Mesenchymal stem cell (in vitro differentiated cells and primary cell): ENCODE measurements at places on chromosomes 11 and 22.
A peak's percentile ranks its signal among the peaks of the same experiment; 100 is the strongest.

- DNase-seq, result no peak
These were observed 230.3 kb downstream of the ETS1 start for GRCh38 chr11:128357073-128357472.

GRCh38 chr22:23397008-23397612, 183.0 kb downstream of the IGLL1 start:
- DNase-seq, result no peak

- DNase-seq, result peak; percentile 53
These were observed 9.7 kb downstream of the SRSF8 start for GRCh38 chr11:95076416-95076815.

- no peak for DNase-seq
These were observed 1.3 kb upstream of the NADSYN1 start for GRCh38 chr11:71451596-71452198.

DNA sequence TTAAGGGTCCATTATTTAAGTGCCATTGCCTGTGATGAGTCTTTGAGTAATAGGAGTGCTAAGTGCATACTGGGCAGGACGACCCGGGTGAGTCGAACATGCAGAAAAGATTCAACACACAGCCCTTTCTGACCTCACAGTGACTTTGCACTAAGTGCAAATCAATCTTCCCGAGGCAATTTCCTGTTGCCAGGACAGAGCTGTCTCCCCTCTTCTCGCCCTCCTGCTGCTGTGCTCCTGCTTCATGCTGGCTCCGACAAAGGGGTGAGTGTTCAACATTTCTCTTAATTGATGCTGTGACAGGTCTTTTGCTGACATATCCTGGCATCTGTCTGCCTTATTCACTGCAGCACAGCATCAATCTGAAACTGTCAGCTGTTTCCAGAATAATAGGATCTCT, 42.0 kb downstream of the MCHR1 start:
- DNase-seq, result peak; percentile 76

DNA sequence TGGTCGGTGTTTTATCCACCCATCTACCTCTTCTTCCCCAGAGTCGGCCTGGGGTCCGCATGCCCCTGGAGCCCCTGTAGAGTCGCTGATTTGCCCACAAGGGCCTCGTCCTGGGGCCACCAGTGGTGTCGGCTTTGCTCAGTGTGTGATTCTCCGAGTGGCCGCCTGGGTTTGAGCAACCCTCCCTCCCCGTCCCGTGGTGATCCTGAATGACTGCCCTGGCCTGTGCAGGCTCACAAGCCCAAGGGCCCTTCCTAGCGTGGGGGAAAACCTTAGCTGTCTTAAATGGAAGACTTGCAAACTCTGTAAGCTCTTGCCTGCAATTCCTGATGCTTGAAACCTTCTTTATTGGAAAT, 128.3 kb downstream of the OSBP2 start:
- DNase-seq, result no peak

- DNase-seq, result no peak
These were observed 89.7 kb downstream of the C11orf91 start for GRCh38 chr11:33610903-33611302.

GRCh38 chr22:39482768-39483167, 19.3 kb upstream of the MIEF1 start:
- DNase-seq, result peak; percentile 27

GRCh38 chr22:30780026-30780425, 85.4 kb downstream of the OSBP2 start:
- DNase-seq, result no peak

- no peak for DNase-seq
These were observed 29.8 kb downstream of the KCNE3 start for GRCh38 chr11:74437441-74438042.

DNA sequence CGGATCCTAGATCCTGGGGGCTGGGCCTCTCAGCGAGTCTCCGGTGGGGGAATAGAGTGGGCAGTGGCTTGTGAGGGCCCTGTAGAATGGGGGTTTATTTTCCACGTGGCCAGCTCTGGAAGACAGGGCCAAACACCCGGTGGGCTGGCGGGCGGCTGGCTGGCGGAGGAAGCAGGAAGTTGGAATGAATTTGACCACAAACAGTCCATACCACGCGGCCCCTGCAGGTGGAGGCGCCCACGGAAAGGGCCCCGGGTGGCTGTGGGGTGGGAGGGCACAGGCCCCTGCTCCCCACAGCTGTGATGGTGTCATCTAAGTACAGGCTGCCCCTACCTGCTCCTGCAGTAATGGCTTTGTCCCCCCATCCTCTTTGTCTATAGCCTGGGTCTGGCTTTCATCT, 15.1 kb downstream of the MCAT start:
- DNase-seq, result no peak

GRCh38 chr11:128500493-128500892, 86.9 kb downstream of the ETS1 start:
- DNase-seq, result no peak

GRCh38 chr22:50542416-50542927, 3.2 kb upstream of the KLHDC7B start:
- DNase-seq, result no peak
